ENCODE measurements at places on chromosomes 2 and 18.
A peak's percentile ranks its signal among the peaks of the same experiment; 100 is the strongest.

GRCh38 chr18:76464281-76465259, 30.5 kb downstream of the ZNF516 start:
- DNase-seq, result no peak

GRCh38 chr2:160096409-160096808, 34.0 kb upstream of the PLA2R1 start:
- no peak for DNase-seq

- DNase-seq, result no peak
Observed at GRCh38 chr2:216743781-216744180, 48.4 kb upstream of the IGFBP5 start.

GRCh38 chr2:64937687-64938491, 51.3 kb upstream of the SLC1A4 start:
- peak; percentile 6 for DNase-seq

DNA sequence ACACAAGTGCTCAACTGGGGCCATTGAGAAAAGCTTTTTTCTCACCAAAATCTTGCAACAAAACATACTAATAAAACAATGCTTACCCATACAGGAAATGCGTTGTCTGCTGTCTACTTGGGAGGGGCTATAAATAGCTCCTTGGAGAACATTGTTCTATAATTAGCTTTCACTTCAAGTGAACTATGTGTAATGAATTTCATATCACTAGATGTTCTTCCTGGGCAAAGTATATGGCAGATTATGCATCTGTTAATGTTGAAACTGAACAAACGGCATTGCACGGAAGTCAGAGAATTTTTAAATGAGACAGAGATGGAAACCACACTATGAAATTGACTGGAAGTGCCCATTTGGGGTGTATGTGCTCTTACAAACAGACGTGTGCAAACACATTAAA, 6.4 kb upstream of the NPAS2 start:
- DNase-seq, result no peak

DNA sequence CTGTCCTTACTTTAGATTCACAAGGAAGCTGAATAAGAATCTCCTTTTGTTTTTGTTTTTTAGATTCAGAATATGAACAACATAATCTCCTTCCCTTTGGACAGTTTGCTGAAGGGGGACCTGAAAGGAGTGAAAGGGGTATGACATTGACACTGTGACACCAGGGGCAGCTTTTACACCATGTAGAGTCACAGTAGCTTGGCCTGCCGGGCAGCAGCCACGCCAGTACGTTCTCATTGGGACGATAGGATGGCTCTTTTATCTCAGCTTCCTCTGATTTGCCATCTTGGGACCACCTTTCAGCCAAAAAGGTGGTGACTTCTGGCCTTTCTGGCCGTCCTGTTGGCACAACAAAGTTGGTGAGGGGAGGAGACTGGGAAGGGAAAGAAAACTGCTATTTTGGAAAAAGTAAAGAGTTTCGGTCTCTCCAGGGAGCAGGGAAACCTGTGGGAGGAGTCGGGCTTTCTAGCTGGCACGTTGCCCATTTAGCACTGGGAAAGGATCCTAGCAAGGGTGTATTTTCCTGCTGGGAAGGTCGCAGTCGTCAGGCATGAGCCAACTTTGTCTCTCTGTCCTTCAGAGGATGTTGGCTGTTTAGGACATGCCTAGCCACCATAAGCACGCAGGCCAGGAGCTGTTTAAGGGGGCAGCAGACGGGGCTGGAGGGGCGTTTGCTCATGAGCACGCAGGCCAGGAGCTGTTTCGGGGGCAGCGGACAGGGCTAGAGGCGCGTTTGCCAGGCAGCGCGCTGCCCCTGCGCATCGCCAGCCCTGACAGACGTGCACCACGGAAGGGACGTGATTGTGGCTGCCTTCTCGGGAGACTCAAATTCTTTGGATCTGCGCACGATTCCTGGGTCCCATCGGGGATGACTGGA, 104.6 kb downstream of the ITGB1BP1 start:
- DNase-seq, result no peak

GRCh38 chr2:190447766-190448165, 39.6 kb downstream of the MFSD6 start:
- DNase-seq, result no peak

GRCh38 chr2:38146907-38147307, 71.0 kb upstream of the CYP1B1 start:
- peak; percentile 25 for DNase-seq

GRCh38 chr2:69177785-69178636, 165.0 kb downstream of the ANTXR1 start:
- no peak for DNase-seq

DNA sequence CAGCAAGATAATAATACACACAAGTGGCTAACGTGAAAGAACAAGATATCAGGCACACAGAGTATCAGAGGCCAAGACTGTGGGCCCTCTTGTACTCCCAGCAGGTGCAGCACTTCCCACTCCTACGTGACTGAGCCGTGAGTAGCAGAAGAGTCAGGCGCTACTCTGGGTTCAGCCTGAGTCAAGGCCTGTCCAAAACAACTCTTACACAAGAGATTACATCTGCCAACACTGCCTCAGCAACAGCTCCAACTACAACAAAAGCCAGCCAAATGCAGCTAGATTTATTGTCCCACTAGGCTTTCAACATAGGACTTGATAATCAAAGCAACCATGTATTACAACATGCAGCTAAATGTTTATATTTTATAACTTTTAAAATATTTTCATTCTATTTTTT, 56.2 kb downstream of the ITSN2 start:
- no peak for DNase-seq

DNA sequence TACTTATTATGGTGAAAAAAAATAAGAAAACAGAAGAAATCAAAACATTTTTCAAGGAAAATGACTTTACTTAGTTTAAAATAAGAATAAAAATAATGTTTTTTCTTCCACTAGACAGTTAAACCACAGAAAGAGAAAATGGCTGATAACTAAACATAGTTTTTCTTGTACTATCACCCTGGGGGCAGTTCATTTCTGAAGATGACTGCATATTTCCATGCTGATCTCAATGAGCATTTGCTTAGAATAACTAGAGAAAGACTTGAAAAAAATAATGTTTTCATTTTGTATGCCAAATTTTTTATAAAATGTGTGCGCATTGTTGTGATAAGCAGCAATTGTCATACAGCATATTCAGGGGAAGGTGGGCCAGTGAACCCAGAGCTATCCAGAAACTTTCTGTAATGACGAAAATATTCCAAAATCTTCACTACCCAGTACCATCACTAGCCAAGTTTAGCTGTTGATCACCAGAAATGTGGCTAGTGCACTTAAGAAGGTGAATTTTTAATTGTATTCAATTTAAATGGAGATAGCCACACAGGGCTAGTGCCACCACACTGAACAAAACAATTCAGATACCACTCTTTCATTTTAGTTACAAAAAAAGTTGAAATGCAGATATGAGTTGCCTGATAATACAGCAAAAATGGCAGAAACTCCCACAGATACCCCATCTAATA, 513.4 kb upstream of the NETO1 start:
- no peak for DNase-seq

DNA sequence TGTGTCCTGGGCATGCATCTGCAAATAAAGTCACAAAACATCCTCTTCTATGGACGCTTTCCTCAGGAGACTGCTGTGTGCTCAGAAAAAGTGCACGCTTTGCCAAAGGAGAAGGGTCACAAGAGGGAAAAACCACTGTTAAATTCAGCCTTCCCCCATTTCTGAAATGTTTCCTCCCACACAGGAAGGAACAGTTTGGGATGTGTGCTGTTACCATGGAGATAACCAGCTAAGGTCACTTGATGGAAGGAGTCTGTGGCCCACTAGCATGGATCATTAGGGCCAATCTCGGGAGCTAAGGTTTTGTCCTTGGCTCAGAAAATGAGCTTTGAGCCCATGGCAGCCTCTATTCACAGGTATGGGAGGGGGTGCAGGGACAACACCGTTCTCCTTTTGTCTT, 5.6 kb downstream of the KCNE4 start:
- DNase-seq, result no peak

DNA sequence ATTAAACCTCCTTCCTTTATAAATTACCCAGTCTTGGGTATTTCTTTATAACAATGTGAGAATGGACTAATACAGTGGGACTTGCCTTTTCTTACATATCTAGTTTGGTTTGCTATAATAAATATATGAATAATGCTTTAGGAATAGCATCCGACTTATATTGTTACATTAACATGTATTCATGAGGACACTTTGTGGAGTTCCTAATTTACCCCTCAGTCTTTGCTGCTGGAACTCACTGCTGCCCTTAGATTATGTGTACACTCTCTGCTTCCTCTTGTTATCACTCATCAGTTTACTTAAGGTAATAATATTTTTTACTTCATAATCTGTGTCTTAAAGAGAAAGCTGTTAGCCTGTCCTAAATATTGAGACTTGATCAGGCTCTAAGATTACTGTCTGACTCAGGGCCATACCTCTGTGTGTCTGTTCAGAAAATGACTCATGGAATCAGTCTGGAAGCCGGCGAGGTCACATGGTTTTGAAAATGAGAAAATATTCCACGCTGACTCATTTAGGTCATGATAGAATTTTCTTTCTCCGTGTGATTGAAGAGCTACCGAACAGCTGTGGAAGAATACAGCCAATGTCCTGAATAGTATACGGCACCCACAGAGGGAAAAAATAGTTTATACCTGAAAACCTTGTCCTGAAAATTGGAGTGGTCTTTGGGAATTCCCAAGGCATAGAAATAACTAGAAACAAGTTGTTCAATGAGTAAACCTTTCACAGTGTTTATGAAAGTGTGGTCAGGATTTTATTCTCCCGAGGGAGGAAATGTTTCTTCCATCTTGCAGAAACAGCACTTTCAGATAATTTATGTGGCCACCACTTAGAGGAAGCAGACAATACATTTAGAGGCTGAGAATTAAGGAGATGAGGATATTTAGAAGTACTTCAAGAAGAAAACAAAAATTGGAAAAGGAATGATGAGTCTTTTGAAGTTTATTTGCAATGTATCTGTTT, 156.4 kb downstream of the DSEL start:
- no peak for DNase-seq

DNA sequence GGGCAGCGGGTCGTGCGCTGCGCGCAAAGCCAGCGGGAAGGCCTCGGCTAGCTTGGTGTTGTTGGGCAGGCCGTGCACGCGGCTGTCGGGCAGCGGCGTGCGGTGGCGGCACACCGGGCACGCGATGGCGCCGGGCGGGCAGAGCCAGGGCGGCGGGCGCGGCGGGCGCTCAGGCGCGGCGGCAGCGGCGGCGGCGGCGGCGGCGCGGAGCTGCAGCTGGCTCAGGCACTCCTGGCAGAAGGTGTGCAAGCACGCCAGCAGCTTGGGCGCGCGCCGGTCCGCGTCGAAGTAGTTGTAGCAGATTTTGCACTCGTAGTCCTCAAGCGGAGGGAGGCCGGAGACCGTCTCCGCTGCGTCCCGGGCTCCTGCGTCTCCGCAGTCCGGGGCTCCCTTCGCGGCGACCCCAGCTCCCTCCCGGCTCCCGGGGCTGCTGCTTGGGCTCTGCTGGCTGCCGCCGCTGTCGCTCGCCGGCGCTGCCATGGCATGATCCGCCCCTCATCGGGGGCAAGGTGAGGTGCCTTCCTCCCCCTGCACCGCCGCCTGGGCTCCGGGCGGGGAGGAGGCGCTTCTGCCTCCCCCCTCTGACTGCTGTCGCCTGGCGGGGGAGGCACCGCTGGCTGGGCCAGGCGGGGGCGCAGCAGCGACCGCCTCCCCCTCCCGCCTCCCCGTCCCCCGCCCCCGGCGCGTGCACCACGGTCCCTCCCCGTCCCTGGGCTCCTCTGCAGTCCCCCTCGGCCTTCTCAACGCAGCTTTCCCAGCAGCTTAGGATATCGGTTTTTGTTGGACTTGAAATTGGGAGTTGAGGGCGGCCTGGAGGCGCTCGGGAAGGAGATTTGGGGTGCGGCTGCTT, 21.0 kb upstream of the PAX3 start:
- no peak for DNase-seq

DNA sequence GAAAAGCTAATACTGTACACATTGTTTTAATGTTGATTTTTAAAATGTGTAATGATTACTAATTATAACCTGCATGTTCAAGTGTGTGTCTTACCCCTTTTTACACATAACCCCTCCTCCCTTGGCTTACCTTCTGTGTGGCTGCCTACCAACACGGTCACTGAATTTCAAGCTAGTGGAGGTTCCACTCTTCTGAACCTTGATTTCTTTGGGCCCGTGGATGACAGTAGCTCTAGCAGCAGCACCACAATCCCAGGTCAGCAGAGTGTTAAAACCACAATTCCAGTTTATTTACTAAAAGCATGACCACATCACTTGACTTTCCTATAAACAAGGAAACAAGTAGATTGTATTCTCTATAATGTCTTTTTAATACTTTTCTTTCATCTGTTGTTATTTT, 56.9 kb downstream of the AFTPH start:
- DNase-seq, result no peak

DNA sequence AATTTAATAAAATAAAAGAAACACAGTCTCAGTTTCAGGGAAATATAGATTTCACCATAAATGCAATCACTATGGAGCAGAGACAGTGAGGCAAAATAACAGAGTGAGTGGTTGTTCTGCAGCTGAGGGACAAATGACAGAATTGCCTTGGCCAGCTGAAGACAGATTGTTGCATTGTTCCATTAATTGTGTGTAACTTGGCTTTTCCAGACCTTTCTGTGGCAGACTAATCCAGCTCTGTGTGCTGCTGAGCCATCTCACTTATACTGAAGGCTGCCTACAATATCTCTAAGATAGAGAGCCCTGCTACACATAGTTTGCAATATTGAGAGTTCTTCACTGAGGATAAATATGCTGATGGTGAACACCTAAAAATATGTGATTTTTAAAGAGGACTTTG, 11.5 kb downstream of the LRRTM1 start:
- no peak for DNase-seq

DNA sequence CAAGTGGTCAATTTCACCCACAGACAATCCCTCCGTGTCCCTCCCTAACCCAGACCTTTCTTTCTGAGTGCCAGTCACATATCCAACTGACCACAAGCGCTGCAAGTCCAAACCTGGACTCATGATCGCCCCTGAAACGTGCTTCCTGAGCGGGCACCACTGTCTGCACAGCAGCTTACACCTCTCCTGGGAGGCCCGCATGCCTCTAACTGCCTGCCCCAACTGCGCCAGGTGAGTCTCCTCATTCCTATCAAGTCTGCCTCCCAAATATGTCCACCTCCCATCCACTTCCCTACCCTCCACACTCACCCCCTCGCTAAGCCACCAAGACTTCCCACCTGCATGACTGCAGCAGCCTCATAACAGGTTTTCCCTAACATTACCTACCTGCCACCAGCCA, 33.4 kb downstream of the COL4A4 start:
- DNase-seq, result no peak

GRCh38 chr2:11482473-11483035, 16.6 kb upstream of the E2F6 start:
- no peak for DNase-seq

DNA sequence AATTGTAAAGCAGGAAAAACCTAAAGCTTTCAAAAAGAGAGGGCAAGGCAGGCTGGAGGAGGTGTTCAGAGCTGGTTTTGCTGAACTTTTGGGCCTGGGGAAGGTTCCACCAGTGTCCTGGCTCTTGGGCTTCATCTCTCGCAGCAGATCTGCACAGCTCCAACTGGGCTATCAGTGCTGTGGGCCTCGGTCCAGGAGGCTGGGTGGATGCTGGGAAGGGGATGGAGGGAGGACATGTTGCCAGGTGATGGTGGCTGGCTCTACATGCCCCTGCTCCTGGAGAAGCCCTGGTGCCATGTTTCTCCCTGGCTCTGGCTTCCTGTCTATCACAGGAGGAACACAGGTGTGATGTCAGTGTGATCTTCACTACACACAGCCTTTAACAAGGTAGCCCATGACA, 187.1 kb downstream of the SH3RF3 start:
- no peak for DNase-seq

Data from NK-92 treated with Interleukin-12 subunit alpha and Interleukin-12 subunit beta, amount 100 ng/mL, for 24 hours (cell line).